ENCODE measurements at places on chromosomes 6 and 20. TPM values are rescaled to one million over a fixed set of nuclear protein-coding genes. Genes with fewer than 3 reads are reported as not detected.
A peak's percentile ranks its signal among the peaks of the same experiment; 100 is the strongest.

The HCRTR2 gene
- not detected for total RNA-seq

The ARMC12 gene
- 0.33 TPM for total RNA-seq

DNA sequence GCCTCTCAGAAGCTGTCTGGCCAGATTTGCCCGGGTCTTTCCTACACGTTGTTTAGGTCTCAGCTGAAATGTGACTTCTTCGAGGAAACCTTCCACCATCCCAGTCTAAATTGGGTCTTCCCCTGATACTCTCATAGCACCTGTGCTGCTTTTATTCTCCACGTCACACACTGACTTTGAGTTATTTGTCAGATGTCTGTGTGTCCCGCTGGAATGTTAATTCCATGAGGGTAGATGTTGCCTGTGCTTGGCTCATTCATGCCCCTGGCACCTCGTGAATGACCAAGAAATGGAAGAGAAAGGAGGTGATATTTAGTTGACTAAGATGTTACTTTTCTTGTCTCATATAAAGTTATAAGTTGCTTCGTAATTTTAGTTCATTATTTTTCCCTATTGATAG is 197.8 kb downstream of the TMEM242 start:
- no peaks in the 10 kb centered on the region for H3K27me3 ChIP-seq
- peaks cover 14% of the 10 kb centered on the region for H3K4me1 ChIP-seq
- no peak for DNase-seq
- H3K36me3 ChIP-seq, result no peaks in the 10 kb centered on the region

DNA sequence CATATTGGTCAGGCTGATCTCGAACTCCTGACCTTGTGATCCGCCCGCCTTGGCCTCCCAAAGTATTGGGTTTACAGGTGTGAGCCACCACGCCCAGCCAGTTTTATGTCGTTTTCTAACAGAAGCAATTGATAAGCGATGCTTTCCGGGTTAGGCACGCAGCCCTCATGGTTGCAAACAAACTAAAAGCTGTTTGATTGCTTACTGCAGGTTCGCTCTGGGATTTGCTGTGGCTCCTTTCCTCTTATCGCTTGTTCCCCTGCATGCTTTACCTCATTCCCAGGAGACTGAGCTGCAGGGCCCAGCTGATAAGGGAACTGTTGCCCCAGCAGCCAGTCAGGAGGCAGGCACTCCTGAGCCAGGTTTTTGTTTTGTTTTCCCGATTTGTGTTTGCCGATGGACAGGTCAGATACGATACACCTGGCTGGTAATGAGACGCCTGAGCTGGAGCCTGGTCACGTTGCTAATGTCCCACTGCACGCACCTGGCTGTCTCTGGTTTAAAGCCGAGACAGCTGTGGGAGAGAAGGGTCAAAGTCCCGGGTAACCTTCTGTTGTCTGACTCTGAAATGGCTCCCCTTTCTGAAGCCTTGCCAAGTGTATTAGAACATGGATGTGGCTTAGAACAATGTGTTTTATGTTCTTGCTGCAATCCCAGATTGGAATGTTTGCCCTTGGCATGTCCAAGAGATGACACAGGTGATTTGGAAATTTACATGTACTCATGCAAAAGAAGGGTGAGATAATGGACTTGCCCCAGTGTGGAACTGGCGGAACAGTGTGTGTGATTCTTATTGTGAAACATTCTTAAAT is 19.9 kb downstream of the DSP start:
- H3K4me3 ChIP-seq, result no peak overlapping the region
- no peak overlapping the region for H3K27ac ChIP-seq
- H3K27me3 ChIP-seq, result peaks cover 3% of the 10 kb centered on the region
- peaks cover 22% of the 10 kb centered on the region for H3K36me3 ChIP-seq
- DNase-seq, result no peak

DNA sequence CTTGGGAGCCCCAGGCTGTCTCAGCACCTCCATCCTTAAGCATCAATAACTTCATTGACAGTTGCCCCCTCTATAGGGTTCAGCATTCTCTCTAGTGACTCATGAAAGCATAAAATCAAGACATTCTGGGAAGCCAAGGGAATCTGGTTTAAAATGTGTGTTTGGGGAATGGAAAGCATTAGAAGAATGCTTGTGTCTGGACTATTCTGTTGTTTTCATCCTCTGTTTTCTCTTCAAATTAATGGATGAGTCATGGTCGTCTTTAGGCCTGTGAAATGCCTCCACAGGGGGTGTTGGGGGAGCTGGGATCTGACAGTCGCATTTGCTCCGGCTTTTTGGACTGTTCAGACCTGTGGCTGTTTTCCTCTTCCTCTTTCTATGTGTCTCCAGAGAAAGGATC is 279.7 kb downstream of the CDC5L start:
- H3K36me3 ChIP-seq, result no peaks in the 10 kb centered on the region
- peak overlapping the region; percentile 18 for H3K4me3 ChIP-seq
- peaks cover 79% of the 10 kb centered on the region for H3K4me1 ChIP-seq
- DNase-seq, result peak; percentile 91
- peaks cover 8% of the 10 kb centered on the region for H3K27me3 ChIP-seq
- peak overlapping the region; percentile 60 for H3K27ac ChIP-seq

The SLC4A11 gene
- 2.8 TPM for total RNA-seq

GRCh38 chr20:53797085-53797484 is 203.4 kb upstream of the ZNF217 start:
- no peak for DNase-seq
- H3K27me3 ChIP-seq, result no peaks in the 10 kb centered on the region
- peaks cover 8% of the 10 kb centered on the region for H3K36me3 ChIP-seq
- no peak overlapping the region for H3K4me3 ChIP-seq
- H3K4me1 ChIP-seq, result peaks cover 43% of the 10 kb centered on the region

DNA sequence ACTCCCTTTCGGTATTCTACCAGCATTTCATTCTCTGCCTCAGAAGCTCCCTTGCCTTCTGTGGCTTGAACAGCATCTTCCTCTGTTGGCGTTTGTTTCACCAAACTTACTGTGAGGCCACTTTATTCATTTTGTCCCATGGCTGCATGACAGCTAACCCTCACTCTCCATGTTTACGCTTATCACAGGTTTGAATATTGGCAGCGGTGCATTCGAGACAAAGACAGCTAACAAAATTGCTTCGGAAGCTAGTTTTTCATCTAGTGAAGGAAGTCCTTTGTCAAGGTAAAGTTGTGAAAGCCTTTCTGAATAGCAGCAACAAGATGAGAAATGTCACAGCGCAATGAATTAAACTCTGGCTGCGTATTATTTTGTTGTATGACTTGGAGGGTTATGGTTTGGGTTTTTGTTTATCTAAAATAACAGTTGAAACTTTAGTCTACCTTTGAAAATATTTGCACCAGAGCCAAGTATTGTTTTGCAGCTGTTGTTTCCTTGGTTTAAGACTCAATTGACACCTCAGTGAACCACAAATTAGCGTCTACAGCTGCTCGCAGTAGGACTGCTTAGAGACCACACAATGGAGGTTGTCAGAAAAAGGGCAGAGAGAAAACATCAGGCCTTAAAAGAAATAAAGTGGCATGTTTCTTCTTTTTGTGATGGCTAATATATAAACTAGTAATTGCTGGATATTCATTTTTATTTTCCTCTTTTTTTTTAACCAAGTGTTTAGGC is 70.4 kb upstream of the XRN2 start:
- H3K4me1 ChIP-seq, result peaks cover 26% of the 10 kb centered on the region
- no peak overlapping the region for H3K27ac ChIP-seq
- no peaks in the 10 kb centered on the region for H3K27me3 ChIP-seq
- no peak overlapping the region for H3K4me3 ChIP-seq

DNA sequence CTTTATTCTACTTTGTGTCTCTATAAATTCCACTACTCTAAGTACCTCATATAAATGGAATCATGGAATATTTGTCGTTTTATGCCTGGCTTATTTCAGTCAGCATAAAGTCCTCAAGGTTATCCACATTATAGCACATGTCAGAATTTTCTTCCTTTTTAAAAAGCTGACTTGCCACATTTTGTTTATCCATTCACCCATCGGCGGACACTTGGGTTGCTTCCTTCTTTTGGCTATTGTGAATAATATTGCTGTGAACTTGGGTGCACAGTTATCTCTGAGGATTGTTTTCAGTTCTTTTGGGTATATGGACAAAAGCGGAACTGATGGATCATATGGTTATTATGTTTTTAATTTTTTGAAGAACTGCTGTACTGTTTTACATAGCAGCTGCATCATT is 39.1 kb upstream of the ME1 start:
- no peaks in the 10 kb centered on the region for H3K4me1 ChIP-seq
- H3K27me3 ChIP-seq, result peaks cover 13% of the 10 kb centered on the region
- no peak overlapping the region for H3K4me3 ChIP-seq
- DNase-seq, result no peak

- H3K4me3 ChIP-seq, result no peak overlapping the region
- H3K36me3 ChIP-seq, result no peaks in the 10 kb centered on the region
- peaks cover 8% of the 10 kb centered on the region for H3K4me1 ChIP-seq
- no peak overlapping the region for H3K27ac ChIP-seq
Observed at GRCh38 chr6:113735491-113735890, 121.7 kb upstream of the MARCKS start.

DNA sequence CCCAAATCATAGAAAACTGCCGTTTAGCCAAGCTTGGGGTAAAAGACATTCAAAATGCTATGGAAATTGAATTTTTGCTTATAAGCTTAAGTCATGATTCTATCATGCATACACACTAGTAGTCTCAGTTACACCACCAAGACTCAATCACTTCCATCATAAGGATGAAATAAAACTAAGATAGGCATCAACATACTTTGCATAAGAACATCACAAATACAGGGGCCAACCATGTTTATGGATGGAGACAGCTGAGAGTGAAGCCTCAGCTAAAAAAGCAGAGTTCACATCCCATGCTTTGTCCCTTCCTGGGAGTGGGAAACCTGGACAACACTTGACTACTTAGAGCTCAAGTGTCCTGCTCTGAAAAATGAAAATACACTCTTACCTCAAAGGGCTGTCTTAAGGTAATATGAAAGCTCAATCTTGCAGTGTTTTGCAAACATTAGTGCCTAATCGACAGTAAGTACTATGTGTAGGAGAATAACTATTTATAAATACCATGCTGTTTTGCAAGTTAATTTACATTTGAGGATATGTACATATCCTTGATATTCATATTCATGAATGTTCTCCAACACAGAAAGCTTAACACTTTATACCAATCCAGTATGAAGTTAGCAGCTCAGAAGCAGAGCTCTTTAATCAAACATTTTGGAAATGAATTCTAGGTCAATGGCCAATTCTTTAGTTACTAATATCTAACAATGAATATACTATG is 32.0 kb upstream of the SMIM28 start:
- DNase-seq, result no peak
- peaks cover 5% of the 10 kb centered on the region for H3K27me3 ChIP-seq
- H3K36me3 ChIP-seq, result no peaks in the 10 kb centered on the region

The HLA-DQB1 gene
- not detected for total RNA-seq

- DNase-seq, result peak; percentile 84
- H3K4me3 ChIP-seq, result no peak overlapping the region
- peaks cover 3% of the 10 kb centered on the region for H3K27me3 ChIP-seq
- H3K27ac ChIP-seq, result no peak overlapping the region
- peaks cover 15% of the 10 kb centered on the region for H3K4me1 ChIP-seq
- no peaks in the 10 kb centered on the region for H3K36me3 ChIP-seq
Observed at GRCh38 chr6:19697744-19698290, 139.4 kb upstream of the ID4 start.

The MCCD1 gene
- not detected for total RNA-seq

- no peak overlapping the region for H3K4me3 ChIP-seq
- H3K4me1 ChIP-seq, result peaks cover 22% of the 10 kb centered on the region
- H3K27me3 ChIP-seq, result peaks cover 3% of the 10 kb centered on the region
- H3K27ac ChIP-seq, result no peak overlapping the region
- no peaks in the 10 kb centered on the region for H3K36me3 ChIP-seq
- DNase-seq, result no peak
Observed at GRCh38 chr6:104537872-104538271, 321.8 kb downstream of the HACE1 start.

The OPN5 gene
- not detected for total RNA-seq

The OR2J1 gene
- total RNA-seq, result not detected

GRCh38 chr6:25229671-25230321 is 49.4 kb upstream of the CARMIL1 start:
- H3K27me3 ChIP-seq, result no peaks in the 10 kb centered on the region
- H3K27ac ChIP-seq, result peak overlapping the region; percentile 81
- H3K36me3 ChIP-seq, result no peaks in the 10 kb centered on the region
- DNase-seq, result peak; percentile 80

- DNase-seq, result peak; percentile 57
- 0 out of 2 replicates have a peak overlapping the region, but pooled peaks have one; percentile 24 for H3K27ac ChIP-seq
- peaks cover 13% of the 10 kb centered on the region for H3K4me1 ChIP-seq
- no peaks in the 10 kb centered on the region for H3K27me3 ChIP-seq
- H3K4me3 ChIP-seq, result peak overlapping the region; percentile 0
- H3K36me3 ChIP-seq, result peaks cover 9% of the 10 kb centered on the region
Observed at GRCh38 chr6:141169419-141169818, 963.3 kb upstream of the GJE1 start.

GRCh38 chr20:50152394-50153152 is 950 bp downstream of the PEDS1 start:
- H3K4me1 ChIP-seq, result peaks cover 58% of the 10 kb centered on the region
- peak overlapping the region; percentile 70 for H3K27ac ChIP-seq
- peaks cover 14% of the 10 kb centered on the region for H3K36me3 ChIP-seq

The CST4 gene
- total RNA-seq, result not detected

- peaks cover 8% of the 10 kb centered on the region for H3K4me1 ChIP-seq
- no peaks in the 10 kb centered on the region for H3K27me3 ChIP-seq
- no peak for DNase-seq
Observed at GRCh38 chr6:11463398-11463780, 74.2 kb upstream of the TMEM170B start.

GRCh38 chr6:40996591-40997233 is 42.3 kb downstream of the UNC5CL start:
- H3K27me3 ChIP-seq, result peaks cover 10% of the 10 kb centered on the region
- peak overlapping the region; percentile 79 for H3K27ac ChIP-seq
- peak; percentile 7 for DNase-seq
- no peak overlapping the region for H3K4me3 ChIP-seq
- peaks cover 17% of the 10 kb centered on the region for H3K4me1 ChIP-seq

The FAM209A gene
- 0.26 TPM for total RNA-seq

DNA sequence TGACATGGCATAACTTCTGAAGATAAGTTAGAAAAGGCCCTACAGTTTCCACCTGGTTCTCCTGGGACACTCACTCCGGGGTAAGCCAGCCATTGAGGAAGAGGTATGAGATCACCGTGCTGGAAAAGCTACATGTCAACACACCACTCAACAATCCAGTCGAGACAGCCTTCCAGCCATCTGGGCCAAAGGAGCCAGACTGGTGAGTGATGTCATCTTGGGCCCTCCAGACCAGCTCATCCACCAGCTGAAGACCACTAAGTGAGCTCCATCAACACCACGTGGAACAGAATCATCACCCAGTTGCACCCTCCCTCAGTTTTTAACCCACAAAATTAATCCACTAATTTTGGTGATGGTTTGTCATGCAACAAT is 32.3 kb upstream of the RSPO4 start:
- DNase-seq, result no peak
- H3K4me1 ChIP-seq, result no peaks in the 10 kb centered on the region
- H3K36me3 ChIP-seq, result no peaks in the 10 kb centered on the region

- no peaks in the 10 kb centered on the region for H3K27me3 ChIP-seq
- no peak overlapping the region for H3K4me3 ChIP-seq
- DNase-seq, result no peak
- peaks cover 4% of the 10 kb centered on the region for H3K36me3 ChIP-seq
Observed at GRCh38 chr6:39678914-39679313, 46.3 kb downstream of the KIF6 start.

The PTCRA gene
- total RNA-seq, result not detected

GRCh38 chr20:8434326-8434876 is 302.3 kb downstream of the PLCB1 start:
- no peaks in the 10 kb centered on the region for H3K36me3 ChIP-seq
- DNase-seq, result no peak
- H3K27me3 ChIP-seq, result no peaks in the 10 kb centered on the region

- peak; percentile 42 for DNase-seq
- no peaks in the 10 kb centered on the region for H3K27me3 ChIP-seq
- peaks cover 8% of the 10 kb centered on the region for H3K4me1 ChIP-seq
- H3K27ac ChIP-seq, result peak overlapping the region; percentile 58
- no peak overlapping the region for H3K4me3 ChIP-seq
Observed at GRCh38 chr6:112163295-112164257, 76.2 kb downstream of the FAM229B start.

Data from HFFc6 (cell line).